Activated naive CD4-positive, alpha-beta T cell (primary cell): ENCODE measurements at places on chromosomes 6 and 20.

DNA sequence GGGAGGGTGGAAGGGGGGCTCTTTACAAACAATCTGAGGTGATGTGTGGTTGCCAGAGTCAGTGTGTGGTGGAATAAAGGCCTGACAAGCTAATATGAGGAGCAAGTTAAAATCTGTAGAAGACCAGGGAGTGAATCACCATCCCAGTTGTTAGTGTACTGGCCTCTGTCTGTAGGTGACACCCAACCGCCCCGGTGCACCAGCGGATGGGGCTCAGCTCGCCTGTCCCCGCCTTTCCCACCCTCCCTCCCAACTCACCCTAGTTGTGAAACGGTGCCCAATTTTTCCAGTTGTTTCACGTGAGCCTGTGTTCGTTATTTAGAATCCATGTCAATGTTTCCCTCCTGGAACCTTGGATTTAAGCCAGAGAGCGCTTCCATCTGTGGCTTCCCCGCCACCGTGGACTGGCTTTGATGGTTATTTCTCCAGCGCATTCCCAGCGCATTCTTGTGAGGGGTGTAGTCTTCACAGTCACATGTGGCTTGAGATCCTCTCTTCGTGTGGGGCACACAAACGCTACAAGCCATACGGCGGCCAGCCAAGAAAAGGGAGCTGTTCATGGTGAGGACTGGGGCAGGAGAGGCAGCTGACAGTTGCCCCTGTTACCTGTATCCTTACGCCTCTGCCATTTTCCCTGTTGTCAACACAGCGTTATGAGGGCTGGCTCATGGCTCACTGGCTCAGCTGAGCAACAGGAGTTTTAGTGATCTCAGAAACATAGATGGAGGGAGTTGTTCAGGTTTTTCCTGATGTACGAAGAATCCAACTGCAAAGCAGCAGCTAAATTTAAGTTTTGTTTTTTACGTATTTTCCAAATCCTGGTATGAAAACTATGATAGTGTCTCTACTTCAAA lies 137.6 kb downstream of the ZDHHC14 start:
- no peak for DNase-seq

DNA sequence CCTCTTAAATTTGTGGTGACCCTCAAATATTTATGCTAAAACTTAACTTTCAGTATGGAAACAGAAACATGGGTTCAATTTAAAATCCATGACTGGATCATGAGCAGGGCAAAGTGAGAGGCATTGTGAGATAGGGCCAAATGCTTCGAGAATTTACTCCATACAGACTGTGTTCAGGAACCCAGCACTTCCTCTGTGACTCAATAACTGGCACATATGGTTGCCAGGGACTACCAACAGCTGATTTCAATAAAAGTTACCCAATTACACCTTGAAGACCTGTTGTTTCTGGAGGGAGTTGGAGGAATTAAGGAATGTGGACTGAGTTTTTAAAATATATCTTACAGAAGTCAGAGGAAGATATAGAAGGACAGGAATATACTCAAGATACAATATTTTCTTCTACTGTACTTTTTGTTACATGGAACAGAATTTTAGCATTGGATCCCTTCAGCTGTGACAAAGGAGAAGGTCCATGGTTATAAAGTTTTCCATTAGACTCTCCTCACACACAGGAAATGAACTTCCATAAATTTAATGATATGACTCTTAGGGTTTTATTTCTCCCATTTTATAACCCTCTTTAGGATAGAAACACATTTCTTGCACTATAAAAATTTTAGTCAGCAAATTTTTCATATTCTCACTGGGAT lies 258.5 kb downstream of the KHDC1L start:
- no peak for DNase-seq

GRCh38 chr6:25193460-25194171 lies 85.6 kb upstream of the CARMIL1 start:
- no peak for DNase-seq

DNA sequence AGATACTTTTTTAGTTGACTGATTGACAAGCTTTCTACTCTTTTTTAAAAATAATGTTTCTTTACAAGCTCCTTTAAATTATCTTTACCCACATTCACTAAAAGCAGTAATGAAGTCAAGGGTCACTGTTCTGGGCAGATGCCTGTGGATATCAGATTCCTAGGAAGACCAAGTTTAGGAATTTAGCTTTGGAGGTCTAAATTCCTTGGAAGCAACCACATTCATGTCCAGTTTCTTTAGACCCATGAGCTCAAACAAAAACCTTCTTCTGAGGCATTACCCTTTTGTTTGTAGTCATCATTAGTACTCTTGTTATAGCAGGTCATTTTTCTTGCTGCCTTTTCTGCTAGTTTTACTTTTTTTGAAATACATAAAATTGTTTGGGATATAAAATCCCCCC lies 462.9 kb upstream of the JAG1 start:
- no peak for DNase-seq
